ENCODE measurements at places on chromosomes 13 and 19.
A peak's percentile ranks its signal among the peaks of the same experiment; 100 is the strongest.

- peak; percentile 4 for DNase-seq
Observed at GRCh38 chr19:35264268-35265125, 4.3 kb upstream of the USF2 start.

GRCh38 chr13:44352202-44352601 is 21.4 kb upstream of the SERP2 start:
- DNase-seq = no peak

GRCh38 chr13:26589754-26590153 is 32.3 kb downstream of the WASF3 start:
- DNase-seq = no peak

DNA sequence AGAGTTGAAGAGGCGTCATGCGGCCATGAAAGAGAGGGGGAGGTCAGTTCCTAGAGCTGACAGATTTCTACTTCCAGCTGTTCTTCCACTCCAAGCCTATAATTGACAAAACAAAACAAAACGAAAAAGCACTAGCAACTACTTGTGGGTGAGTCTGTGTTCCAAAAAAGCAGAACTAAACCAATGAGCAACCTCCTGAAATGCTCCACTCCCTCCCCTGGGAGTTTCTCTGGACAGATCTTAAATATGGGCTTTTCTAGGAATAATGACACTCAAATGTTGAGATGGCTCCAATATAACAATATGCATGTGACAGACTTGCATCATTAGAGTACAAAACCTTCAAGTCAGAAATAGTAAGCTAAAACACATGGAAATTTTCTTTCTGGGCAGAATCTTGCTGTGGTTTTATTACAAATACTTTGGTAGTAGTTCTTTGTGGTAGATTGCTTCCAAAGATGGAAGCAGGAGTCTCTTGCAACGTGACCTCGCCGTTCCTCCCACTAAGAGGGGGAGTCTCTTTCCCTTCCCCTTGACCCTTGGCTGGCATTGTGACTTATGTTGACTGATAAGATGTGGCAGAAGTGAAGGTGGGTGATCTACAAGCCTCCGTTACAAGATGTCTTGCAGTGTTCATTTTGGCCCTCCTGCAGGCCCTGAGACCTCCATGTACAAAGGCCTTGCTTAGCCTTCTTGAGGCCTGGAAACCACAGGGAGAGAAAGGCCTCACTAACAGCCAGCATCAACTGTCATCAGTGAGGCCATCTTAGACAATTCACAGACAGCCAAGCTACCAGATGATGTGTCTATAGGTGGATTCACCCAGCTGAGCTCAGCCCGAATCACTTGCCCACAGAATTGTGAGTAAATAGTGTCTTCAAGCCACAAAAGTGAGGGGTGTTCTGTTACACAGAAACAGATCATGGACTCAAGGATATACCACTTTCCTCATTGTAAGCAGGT is 173.1 kb upstream of the RFC3 start:
- no peak for DNase-seq

DNA sequence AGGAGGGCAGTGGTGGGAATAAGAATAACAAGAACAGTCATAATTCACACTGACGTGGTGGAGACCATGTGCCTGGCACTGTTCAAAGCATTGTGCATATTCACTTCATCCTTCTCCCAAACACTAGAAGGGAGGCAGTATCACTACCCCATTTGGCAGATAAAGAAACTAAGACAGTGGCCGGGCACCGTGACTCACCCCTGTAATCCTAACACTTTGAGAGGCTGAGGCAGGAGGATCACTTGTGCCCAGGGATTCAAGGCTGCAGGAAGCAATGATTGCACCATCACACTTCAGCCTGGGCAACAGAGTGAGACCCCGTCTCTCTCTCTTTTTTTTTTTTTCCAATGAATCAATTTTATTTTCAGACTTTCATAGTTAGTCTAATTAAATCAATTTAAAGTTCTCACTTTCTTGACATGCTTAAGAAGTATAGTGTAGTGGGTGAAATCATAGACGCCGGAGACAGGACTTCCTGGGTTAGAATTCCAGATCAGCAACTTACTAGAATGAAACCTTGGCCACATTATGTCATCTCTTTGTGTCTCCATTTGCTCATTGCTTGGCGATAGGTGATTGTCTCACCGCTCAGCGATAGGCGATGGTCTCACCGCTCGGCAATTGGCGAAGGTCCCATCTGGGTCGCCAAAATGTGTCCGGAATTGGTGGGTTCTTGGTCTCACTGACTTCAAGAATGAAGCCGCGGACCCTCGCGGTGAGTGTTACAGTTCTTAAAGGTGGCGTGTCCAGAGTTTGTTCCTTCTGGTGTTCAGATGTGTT is 5.3 kb upstream of the ATG4D start:
- no peak for DNase-seq

DNA sequence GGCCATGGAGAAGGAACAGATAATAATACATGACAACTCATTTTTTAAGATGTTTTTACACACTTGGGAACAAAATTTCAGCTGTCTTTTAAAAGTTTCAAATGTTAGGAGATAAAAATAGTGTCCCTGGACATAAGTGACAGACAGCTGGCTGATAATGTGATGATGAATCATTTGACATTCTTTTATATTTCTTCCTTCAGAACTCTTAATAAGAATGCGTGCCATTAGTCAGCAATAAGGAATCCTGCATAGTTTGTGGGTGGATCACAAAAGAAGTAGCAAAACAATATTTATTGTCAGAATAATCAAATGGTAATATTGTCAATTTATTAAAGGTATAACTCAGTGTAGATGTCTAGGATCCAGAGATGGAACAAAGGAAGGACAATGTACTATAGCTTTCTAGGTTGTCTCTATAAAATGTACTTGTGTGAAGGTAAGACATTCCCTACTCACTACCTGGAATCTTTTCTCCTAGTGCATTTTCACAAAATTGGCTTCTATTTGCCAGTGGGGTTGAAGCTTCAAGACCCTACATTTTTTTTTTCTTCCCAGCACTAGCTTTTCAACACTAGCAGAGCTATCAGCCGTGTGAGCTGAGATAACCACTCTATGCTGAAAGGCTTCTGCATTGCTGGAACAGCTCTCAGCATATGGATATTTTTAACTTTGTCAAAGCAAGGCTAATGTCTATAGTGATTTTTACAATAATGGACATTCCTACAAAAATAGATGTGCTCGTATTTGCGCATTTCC is 175.6 kb upstream of the SLITRK6 start:
- DNase-seq = no peak

GRCh38 chr19:4922530-4923275 is 13.4 kb downstream of the UHRF1 start:
- DNase-seq = no peak

DNA sequence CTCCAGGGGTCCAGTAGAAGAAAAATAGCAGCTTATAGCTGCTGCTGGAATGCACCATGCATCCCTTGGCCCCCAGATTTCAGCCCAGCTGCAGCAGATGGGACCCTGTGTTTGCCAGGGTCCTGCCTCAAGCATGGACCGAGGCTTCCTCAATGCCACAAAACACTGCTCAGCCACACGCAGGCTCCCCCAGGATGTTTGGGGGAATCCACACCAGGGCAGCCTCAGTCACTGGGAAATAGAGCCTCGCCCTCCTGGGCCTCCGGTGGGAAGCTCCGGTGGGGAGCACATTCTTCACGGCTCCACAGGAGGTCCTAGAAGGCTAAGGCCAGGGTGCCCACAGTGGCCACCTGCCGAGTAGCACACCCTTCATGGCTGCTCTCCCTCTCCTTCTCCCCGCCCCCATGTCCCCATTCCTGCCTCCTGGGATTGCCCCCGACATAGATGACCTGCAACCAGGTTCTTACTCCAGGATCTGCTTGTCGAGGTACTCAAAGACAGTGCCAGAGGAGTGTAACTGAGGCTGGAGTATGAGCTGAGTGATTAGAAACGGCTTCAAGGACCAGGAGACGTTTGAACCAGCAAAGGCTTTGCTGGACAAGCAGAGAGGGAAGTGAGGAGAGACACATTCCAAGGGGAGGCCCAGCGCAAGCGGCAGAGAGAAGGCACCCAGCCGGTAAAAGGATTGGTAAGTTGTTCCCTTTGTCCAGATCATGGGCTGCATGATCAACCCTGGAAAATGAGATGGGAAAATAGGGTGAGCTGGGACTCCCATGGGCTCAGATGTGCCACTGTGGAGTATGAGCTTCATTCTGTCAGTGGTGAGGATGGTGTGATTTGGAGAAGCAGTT is 110.7 kb upstream of the UQCRFS1 start:
- no peak for DNase-seq

- no peak for DNase-seq
Observed at GRCh38 chr13:106110241-106110855, 425.1 kb downstream of the EFNB2 start.

DNA sequence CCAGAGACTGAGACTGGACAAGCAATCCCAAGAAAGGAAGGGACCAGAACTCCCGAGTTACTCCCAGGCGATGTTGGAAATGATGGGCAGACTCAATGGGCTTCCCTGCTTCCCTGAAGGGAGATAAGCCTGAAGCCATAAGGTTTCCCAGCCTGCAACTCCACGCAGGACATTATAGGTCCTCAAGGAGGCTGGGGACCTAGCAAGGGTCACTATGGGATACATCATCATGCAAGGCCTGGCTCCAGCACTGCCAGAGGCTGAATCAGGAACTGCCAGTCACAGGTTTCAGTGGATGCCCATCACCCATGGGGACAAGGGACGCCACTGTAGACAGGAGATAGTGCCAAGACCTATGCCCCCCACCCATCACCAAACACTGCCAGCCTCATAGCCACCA is 338.7 kb downstream of the IRS2 start:
- DNase-seq = no peak

DNA sequence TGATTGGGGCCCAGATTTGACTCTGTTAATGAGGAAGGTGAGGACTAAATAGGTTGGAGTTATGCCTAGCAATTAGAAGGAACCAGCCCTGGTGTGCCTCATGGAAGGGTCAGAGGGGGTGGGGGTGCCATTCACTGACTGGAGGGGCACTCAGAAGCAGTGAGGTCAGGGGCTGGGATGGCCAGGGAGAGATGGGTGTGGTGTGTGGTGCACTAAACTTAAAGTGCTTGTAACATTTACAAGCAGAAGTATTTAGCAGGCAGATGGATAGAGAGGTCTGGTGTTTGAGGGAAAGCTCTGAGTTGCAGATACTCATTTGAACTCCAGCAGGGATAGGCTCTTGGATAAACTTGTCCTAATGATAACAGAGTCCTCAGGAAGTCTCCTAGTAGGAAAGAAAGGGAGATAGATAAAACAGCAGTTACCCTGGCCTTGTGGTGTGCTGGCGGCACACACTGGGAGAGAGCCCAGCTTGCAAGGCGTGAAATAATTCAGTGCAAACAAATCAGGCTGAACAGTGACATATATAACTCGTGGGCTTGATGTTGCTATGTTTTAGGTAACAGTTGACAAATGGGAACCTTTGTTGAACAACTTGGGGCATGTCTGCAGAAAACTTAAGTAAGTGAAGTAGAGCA is 20.0 kb upstream of the UPF3A start:
- no peak for DNase-seq

DNA sequence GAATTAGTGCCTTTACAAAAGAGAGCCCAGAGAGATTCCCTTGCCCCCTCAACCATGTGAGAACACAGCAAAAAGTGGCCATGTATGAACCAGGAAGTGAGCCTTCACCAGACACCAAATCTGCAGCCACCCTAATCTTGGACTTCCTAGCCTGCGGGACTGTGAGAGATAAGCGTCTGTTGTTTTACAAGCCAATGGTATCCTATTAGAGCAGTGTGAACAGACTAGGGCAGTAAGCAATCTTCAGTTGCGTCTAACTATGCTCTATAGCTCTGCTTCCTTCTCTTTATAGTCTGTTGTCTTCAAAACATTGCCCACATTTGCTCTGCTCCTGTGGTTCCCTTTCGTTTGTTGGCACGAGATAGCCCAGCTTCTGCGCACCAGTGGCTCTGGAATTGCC is 109.5 kb upstream of the FNDC3A start:
- DNase-seq = no peak

- no peak for DNase-seq
Observed at GRCh38 chr13:30157616-30157993, 149.7 kb downstream of the KATNAL1 start.

GRCh38 chr19:14112051-14112808 is 5.3 kb downstream of the PRKACA start:
- no peak for DNase-seq

- DNase-seq = no peak
Observed at GRCh38 chr19:7744199-7744786, 3.0 kb downstream of the CD209 start.

- no peak for DNase-seq
Observed at GRCh38 chr19:3162418-3163229, 15.9 kb upstream of the S1PR4 start.

DNA sequence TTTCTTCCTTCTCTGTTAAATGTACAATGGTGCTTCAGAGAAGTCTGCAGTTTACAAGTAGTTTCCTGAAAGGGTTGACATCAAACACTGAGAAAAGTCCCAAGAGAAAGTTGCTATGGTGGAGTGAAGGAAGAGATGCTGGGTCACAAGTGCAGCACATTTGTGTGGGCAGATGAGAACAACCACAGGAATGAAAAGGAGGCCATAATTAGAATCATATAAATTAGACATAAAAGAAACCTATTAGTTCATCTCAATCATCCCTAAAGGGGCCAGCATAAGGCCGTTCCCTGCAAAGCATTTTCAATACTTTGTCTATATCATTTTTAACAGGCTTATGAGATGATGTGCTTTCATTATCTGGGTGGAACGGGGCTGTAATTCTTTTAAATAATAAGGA is 359.2 kb downstream of the IRS2 start:
- DNase-seq = no peak

- peak; percentile 17 for DNase-seq
Observed at GRCh38 chr19:50669302-50670101, 20.3 kb downstream of the C19orf81 start.

DNA sequence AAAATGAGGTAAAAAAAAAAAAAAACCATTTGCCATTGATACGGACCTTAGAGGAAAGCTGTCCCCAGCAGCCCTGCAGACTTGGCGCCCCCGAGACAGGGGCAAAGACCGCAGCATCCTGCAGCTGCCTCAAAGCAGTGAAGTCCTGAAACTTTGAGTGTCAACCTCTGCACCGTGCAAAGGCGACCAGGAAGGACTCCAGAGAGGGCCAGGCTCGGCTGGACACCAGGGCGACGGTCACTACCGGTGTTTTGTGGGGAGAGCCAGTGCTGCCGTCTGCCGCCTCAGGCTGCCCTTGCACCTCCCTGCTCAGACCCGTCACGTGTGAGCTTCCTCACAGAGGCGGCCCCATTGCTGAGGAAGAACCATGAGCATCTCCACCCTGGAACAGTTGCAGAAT is 146.7 kb upstream of the SPACA7 start:
- no peak for DNase-seq

- DNase-seq = no peak
Observed at GRCh38 chr13:60981407-60981806, 434.2 kb downstream of the PCDH20 start.

- no peak for DNase-seq
Observed at GRCh38 chr13:93690139-93690538, 463.5 kb downstream of the GPC6 start.

- DNase-seq = no peak
Observed at GRCh38 chr13:24247016-24247415, 62.4 kb upstream of the C1QTNF9 start.

DNA sequence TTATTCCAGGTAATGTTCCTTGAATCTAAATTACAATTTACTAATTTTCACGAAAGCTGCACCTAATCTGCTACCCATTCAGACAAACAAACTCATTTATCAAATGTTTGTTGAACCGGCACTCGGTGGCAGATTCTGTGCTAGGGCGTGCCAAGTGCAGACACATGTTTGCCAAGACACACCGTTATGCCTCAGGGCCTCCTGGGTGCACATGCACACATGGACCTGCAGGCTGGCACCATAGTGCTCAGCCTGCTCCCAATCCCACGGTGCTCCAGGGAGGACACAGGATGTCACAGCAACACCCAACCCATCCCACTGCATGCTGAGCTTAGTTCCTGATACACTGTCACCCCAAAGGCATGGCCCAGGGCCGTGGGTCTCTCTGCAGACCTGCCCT is 7.7 kb downstream of the SCGB2B2 start:
- DNase-seq = no peak

GRCh38 chr19:17304386-17305215 is 1.1 kb upstream of the MRPL34 start:
- no peak for DNase-seq
